ENCODE measurements at places on chromosomes 1 and 21.

DNA sequence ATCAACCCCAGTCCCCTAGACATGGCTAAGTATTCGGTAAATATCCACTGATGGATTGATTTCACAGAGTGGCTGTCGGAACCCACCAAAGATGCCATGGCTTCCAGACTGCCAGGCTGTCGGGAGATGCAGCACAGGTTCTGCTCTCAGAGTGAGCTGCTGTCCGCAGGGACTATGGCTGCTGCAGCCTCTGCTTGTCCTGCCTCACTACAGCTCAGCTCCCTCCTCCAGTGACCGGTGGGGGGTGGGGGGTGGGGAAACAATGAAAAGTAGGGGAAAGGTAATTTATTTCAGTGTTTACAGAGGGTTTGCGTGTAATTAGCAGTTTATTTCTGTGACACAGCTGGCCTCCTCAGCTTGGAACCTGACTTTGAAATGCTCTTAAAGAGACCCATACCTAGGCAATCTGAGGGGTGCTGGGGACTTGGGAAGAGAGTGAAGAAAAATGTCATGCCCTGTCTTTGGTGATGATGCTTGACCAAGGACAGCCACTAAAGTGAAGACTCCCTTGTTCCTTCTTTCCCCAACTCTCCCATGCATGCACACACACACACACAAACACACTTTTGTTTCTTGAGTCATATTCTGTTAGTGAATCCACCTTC is 109.0 kb downstream of the CACNA1E start:
- DNase-seq: no peak

- peak; percentile 57 for DNase-seq
These were observed 15.1 kb downstream of the BLACAT1 start for GRCh38 chr1:205440476-205441317.

- DNase-seq: no peak
These were observed 11.5 kb upstream of the BGLAP start for GRCh38 chr1:156230473-156230837.

DNA sequence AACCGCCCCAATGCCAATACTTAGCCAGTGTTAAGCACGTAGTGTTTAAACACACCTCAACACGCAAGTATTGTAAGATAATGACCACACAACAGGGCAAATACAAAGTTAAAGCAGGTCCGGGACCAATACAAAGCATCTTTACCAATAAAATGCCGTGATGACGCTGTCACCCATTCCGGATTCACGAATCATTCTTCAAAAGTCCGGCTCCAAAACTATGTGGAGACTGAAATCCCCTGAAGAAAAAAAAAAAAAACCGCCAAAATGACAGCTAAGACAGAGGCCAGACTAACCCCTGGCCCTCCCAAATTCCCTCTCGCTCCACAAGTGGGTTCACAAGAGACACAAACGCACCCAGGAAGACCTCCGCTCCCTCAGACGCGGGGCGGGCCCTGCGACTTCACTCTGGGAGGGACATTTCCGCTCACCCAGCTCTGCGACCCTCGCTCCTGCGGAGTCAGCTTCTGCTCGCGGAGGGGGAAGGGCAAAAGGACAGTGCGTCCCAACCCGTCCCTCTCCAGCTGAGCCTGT is 625 bp upstream of the DARS2 start:
- DNase-seq: no peak

DNA sequence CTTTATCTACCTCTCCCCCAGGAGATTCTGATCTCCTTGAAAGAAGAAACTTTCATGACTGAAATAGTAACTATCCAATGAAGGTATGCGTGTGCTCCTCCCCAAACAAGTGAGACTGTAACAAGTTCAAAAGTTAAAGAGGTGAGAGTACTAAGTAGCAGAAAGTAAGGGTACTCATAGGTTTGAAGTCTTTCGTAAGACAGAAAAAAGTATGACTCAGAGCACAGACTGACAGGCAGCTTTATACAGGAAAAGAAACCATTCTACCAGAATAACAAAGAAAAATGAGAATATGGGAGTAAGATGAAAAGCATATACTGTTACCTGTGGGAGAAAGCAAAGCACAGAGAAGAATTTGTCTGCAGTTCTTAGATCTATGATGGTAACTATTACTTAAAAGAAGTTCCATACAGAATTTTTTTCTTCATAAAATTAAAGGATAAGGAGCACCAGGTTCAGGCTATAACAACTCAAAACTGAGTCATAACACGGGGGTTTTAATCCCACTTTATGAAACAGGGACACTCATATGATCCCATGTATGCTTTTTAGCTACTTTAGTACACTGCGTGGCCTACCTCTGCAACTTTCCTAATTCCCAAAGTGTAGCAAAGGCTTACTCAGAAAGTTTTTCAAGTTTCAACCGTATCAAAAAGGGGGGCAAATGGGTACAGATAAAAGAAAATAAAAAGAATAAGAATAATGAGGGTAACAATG is 52.0 kb downstream of the FOXJ3 start:
- no peak for DNase-seq

DNA sequence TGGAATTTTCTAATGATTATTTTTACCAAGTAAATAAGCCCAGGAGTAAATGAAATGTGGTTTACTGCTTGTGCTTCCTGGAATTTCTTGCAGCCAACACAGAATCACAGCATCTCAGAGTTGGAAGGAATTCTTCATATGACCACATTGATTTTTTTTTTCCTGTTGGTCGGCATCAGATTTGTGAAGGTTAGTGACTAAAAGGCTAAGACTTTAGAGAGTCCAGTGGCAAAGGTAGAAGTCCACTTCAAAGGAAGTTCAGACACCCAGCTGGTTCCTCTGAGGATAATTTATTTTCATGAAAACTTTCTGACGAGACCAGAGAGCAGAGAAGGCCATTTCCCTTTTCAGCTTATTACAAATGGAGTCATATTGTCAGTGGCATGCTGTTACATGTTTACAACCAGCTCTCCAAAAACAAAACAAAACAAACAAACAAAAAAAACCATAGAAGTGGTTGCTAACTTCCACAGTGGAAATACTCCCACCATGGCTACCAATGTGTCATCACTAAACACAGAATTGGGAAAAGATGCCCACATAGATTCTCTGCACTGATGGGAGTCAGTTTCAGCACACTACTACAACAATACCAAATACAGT is 77.2 kb upstream of the CDC42BPA start:
- no peak for DNase-seq

GRCh38 chr1:12572522-12572921 is 45.5 kb downstream of the DHRS3 start:
- no peak for DNase-seq

- DNase-seq: no peak
These were observed 18.3 kb upstream of the MPL start for GRCh38 chr1:43319288-43319687.

DNA sequence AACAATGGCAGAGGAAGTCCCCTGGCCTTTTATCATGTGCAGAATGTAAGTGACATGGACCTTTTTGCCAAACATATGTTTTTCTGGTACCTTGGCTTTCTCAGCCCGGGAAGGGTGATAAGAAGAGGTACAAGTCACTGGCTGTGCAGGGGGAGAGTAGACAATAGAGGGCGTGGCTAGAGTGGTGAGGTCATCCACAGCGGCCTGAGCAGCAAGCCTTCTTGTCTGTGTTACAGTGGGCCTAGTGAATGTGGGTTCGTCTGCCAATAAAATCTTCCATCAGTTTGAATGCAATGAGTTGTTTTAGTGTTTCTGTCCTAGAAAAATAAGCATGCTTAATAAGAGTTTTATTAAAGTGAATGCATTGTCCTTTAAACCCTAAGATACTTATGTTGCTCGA is 59.0 kb upstream of the PGD start:
- no peak for DNase-seq

DNA sequence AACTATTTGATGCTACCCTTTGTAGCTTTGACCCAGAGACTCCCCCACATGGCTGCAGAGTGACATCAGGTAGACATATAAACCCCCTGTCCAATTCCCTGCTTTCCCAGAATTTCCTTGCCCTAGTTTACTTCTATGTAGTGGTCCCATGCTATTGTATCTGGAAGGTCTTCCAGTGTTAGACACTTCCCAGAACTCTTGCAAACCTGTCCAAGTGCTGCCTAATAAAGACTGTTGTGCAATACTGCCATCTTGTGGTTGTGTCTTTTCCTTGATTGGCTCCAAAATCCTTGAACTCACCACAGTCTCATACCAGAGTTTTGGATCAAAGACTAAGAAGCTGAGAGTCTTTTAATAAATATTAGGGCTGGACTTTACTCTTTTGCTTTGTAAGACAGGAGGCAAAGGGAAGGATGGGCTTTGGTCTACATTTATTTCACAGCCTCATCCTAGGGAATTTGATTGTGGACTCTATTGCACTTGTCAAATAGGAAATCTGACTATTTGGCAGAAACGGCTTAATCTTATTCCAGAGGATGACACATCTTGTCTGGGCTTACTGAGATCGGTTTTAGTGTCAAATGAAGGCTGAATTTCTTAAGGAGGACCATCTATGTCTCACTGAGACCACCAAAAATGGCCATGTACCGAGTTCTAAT is 169.9 kb downstream of the LRRC7 start:
- no peak for DNase-seq

GRCh38 chr21:42148097-42148496 is 70.8 kb upstream of the ABCG1 start:
- DNase-seq: no peak

- DNase-seq: no peak
These were observed 12.8 kb upstream of the FUBP1 start for GRCh38 chr1:77991638-77992037.

DNA sequence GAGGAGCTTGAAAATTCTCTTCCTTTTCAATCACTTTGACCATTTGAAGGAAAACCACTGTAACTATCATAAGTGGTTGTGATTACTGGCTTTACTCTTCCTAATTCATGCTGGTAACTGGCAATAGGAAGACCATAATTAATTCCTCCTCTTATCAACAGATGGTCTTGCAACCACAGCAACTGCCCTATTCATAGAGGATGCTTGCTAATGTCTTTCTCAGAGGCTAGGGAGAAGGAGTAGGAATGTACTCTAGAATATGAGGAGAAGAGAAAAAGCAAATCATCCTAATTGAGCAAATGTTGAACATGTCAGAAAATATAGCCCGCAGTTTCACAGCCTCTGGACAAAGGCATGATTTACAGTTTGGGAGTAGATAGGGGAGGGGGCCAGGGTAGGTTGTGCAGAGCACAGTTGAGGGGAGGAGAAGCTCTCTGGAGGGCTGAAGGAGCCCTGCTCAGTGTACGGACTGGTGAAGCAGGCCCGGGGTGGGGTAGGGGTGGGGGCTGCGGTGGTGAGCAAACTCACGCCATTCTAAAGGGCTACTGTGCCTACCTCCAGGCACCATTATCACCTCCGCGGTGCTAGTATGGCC is 192.9 kb downstream of the PCP4 start:
- no peak for DNase-seq
